ENCODE measurements at places on chromosomes 3 and 15. TPM values are rescaled to one million over a fixed set of nuclear protein-coding genes. Genes with fewer than 3 reads are reported as not detected.

DNA sequence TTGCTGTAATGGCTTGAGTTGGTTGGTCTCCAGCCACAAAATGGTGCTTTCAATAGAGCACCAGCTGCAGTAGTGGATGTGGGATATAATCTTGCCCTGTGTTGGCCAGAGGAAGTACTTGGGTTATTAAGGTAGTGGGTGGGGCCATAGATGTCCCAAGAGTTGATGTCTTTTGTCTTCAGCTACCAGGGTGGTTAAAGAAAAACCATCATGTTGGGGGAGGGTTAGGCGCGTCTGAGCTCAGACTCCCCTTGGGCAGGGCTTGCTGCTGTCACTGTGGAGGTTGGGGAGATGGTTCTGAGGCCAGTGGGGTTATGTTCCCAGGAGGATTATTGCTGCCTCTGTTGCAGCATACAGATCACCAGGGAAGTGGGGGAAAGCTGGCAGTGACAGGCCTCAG lies 46.9 kb upstream of the GADL1 start:
- no peak for DNase-seq

DNA sequence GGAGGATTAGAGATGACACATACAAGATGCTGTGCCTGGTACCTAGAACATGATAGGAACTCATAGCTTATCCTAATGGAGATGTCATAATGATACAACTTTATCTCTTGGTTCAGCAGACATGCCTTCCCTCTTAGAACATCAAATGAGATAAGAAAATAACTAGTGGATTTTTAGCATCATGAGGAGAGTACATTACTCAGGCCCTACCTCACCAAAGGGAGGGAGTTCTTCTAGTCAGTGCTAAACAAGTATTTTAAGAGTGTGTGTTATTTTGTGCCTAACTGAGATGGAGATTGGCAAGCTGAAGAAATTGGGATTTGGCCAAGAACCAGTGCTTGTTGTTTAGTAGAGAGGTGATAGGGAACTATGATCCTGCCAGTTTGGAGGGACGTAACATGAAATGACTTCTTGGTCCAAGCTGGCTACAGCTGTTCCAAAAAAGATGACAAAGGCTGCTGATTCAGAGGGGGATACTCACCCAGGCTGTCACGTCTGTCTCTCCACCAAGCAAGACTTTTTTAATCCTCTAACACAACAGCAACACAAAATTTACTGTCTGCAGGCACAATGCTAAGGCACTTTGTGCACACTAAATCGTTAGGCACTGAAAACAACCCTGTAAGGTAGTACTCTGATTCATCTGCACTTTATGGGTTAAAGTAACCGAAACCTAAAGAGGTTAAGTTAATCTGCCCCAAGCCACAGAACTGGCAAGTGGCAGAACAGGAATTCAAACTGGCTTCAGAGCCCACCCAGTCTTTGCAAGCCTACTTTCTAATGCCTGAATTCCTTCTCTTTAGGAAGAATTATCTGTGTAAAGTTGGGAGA lies 126.5 kb downstream of the CMSS1 start:
- no peak for DNase-seq

- no peak for DNase-seq
Observed at GRCh38 chr3:106302451-106303221, 433.8 kb upstream of the CBLB start.

- no peak for DNase-seq
Observed at GRCh38 chr15:82995938-82996337, 9.9 kb downstream of the RAMAC start.

DNA sequence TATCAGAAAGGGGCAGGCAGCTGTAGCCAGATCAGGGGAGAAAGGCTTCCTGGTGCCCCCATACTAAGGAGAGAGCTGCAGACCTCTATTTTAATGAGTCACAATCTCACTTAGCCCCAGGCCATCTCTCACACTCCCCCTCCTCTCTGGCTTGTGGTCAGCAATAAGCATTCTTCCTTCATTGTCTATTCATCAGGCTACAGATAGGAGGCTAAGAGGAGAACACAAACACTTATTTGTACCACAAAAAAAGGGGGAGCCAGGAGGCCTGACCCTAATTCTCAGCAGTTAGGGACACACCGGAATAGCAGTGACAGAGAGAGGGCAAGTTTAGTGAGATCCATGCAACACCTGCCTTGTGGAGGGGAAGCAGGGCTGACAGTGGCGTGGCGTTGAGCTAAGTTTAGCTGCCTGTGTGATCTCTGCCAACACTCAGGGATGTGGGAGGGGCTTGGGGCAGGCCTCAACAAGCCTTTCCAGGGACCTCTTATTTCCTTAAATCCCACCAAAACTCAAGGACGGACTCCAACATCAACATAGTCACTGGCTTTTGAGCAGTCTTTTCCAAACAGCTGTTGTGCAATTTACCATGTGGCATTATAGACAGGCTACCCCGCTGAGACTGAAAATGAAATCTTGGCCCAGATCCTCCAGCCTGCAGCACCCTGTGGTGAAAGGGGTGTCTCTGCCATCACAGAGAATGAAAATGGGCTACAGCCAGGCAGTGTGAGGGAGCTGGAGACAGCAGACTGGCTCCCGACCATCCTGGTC lies 191.9 kb upstream of the TSC22D2 start:
- peak; percentile 77 for DNase-seq

DNA sequence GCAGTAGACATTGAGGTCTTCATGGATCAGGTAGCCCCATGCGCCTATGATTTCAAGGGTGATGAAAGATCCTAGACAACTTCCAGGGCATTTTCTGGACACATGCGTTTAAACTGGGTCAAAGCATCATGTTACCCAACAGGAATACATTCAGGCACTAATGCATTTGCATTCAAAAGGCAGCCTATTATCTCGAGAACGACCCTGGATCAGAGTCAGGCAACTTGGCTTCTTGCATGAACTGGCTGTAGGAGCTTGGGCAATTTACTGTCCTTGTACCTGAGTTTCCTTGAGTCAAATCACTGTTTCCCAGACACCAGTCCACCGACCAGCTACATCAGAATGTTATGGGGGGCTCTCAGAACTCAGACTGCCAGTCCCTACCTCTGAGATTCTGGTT lies 51.5 kb upstream of the CHST2 start:
- no peak for DNase-seq

GRCh38 chr3:177692304-177692975 lies 495.2 kb upstream of the TBL1XR1 start:
- no peak for DNase-seq

- no peak for DNase-seq
Observed at GRCh38 chr3:40071683-40072238, 237.7 kb upstream of the EIF1B start.

- DNase-seq, result no peak
Observed at GRCh38 chr3:156657862-156658731, 16.3 kb upstream of the TIPARP start.

GRCh38 chr3:72629191-72629631 lies 219.0 kb downstream of the SHQ1 start:
- DNase-seq, result no peak

DNA sequence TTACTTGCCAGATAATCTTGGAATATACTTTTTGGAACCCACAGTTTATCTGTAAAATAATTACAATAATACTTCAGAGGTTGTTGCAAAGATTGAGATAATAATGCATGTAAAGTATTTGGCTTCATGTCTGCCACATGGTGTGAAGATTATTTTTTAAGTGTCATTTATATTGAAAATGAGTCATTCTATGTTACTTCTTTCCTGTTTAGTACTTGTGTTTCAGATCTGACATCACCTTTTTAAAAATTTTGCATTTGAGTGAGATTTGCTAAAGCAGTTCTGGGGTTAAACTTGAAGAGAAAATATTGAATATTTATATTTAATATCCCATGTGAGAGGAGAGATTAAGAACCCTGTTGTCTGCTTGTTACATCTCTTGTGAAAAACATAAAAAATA lies 31.2 kb downstream of the IQGAP1 start:
- no peak for DNase-seq

DNA sequence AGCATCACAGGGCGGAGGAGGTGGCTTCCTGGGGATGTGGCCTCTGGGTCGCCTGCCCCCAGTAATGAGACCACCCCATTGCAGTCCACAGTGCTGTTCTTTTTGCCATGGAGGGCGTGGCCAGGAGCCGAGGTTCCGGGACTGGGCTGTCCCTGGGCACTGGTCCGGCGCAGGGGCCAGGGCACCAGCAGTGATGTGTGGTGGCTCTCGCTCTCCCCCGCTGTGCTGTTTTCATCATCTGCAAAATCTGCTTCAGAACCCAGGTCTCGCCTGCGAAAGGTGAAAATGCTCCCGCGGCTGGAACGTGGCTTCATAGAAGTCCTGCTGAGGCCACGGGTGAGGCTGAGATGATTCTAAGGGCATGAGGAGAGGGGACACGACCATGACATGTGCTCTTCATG lies 45.8 kb downstream of the SCN5A start:
- no peak for DNase-seq

DNA sequence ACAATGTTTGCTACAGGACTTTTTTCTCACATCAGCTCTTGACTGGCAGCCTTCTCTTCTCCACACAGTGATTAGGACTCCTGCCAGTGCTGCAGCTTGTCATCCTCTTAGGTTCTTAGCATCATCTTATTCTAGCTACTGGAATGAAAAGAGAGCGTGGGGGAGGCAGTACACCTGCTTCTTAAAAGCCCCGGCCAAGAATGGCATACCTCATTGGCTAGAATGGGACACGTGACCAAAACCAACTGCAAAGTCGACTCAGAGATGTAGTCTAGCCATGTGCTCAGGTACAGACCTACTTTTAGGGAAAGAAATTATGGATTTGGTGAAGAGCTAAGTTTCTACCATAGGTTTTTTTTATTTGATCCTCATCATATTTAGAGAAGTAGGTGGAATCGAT lies 44.1 kb downstream of the RARB start:
- no peak for DNase-seq

GRCh38 chr15:22949074-22949547 lies 31.1 kb downstream of the CYFIP1 start:
- DNase-seq, result no peak

DNA sequence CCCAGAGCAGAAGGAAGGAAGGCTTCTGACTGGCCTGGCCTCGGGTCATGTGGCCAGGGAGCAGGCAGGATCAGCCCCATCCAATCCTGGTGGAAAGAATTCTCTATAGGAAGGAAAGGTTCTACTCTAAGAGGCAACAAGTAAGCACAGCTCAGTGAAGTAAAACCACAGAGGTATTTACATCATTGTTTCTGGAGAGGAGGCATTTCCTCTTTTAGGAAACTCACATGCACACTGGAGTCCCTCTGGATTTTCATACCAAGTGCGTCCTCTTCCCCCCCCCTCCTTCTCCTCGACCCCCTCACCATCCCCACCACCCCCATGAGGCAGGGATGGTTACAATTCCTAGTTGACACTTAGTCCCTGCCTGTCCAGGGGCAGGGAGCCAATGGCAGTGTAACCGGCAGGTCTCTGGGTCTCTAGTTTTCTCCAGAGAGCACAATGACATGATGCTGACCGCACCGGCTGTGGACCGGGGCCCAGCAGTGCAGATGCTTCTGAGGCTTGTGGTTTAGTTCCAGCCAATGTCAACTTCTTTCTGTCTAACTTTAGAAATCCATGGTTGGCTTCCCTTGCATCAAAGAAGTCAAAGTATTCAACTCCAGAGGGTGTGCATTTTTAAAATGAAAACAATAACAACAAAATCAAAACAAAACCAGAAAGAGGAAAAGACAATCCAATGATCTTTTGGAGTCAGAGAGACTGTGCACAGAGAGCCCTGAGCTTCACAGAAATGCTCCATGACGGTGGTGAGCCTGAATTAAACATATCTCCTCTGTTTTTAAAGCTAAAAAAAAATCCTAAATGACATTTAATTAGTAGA lies 230.3 kb upstream of the TLE3 start:
- no peak for DNase-seq

GRCh38 chr15:59522988-59523461 lies 85.0 kb downstream of the FAM81A start:
- no peak for DNase-seq

GRCh38 chr3:165683947-165684346 lies 153.3 kb downstream of the BCHE start:
- DNase-seq, result no peak

- DNase-seq, result no peak
Observed at GRCh38 chr3:156657440-156657839, 16.9 kb upstream of the TIPARP start.

- DNase-seq, result no peak
Observed at GRCh38 chr15:73125219-73125618, 73.0 kb downstream of the NEO1 start.

DNA sequence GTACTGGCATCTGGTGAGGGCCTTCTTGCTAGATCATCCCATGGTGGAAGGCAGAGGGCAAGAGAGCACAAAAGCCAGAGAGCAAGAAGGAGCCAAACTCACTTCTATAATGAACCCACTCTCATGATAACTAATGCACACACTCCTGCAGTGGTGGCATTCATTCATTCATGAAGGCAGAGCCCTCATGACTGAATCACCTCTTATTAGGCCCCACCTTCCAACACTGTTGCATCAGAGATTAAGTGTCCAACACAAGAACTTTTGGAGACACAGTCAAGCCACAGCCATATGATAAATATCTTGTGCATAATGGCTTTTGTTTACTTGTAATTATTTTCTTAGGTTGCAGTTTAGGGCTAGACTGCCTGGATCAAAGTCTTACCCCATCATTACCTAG lies 182.7 kb downstream of the TIGIT start:
- no peak for DNase-seq

- no peak for DNase-seq
Observed at GRCh38 chr15:81858136-81858535, 187.7 kb downstream of the MEX3B start.

GRCh38 chr3:45988804-45989203 lies 6.8 kb downstream of the FYCO1 start:
- no peak for DNase-seq

DNA sequence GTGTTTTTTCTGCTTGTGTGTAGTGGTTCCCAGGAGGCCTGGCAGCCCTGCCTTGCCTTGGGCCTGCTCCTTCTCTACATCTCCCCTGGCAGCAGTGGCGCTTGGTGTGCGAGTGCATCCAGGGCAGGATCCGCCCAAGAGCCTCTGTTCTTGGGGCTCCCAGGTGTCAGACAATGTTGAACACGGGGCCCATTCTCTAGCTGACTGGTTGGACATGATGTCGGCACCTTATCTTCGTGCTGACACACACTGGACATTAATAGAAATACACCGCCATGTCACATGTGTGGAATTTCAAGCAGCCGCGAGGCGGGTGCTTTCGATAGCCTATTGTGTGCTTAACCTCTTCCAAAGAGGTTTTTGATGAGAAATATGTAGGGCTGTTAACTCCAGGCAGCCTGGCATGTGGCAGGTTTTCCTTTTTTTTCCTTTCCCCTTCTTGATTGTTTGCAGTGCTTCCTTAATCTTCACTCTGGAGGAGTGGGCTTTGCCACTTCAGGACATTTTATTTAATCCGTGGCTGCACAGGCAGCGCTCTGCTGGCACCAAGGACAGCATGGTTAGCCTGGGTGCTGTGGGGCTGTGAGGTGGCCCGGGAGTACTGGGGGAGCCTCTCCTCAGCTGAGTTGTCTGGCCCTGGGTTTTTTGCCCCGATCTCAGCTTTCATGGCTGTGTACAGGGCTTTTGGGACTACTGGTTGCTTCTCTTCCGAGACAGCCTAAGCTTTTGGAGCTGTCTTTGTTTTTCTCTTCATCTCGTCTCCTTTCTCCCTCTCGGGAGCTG lies 42.5 kb downstream of the CHCHD6 start:
- no peak for DNase-seq

GRCh38 chr3:114582929-114583328 lies 289.1 kb downstream of the TIGIT start:
- no peak for DNase-seq

EAF2 gene
- total RNA-seq, result 2.2 TPM

UTS2B gene
- 1.7 TPM for total RNA-seq

PRR23E gene
- not detected for total RNA-seq

PRTG gene
- 5.2 TPM for total RNA-seq

ARGFX gene
- not detected for total RNA-seq

MTHFS gene
- 7.1 TPM for total RNA-seq

LINGO1 gene
- 4.7 TPM for total RNA-seq

GOLGA8Q gene
- total RNA-seq, result 2.7 TPM

Measured in vagina (tissue), 2 donors.